Stimulated activated CD8-positive, alpha-beta memory T cell treated with anti-CD3 and anti-CD28 coated beads, Interleukin-2, amount 100 ng/mL, for 48 hours (primary cell): ENCODE measurements at places on chromosomes 6 and 20.
A peak's percentile ranks its signal among the peaks of the same experiment; 100 is the strongest.

GRCh38 chr6:4872841-4873240 is 96.6 kb downstream of the CDYL start:
- no peak for DNase-seq

- DNase-seq, result no peak
Measured at GRCh38 chr6:1379788-1380147, 9.6 kb upstream of the FOXF2 start.

GRCh38 chr6:69622230-69622629 is 174.6 kb downstream of the LMBRD1 start:
- no peak for DNase-seq

DNA sequence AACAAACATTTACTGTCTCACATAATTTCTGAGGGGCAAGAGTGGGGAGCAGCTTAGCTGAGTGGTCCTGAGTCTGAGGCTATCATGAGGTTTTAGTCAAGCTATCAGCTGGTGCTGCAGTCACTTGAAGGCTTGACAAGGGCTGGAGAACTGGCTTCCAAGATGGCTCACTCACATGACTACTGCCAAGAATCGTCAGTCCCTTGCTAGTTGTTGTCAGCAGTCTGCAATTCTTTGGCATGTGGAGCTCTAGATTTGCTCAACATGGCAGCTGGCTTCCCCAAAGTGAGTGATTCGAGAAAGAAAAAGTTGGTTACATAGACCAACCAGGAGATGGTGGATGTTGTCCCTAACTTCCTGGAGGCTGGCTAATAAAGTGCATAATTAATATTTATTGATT is 2.8 kb upstream of the LRRC1 start:
- no peak for DNase-seq

DNA sequence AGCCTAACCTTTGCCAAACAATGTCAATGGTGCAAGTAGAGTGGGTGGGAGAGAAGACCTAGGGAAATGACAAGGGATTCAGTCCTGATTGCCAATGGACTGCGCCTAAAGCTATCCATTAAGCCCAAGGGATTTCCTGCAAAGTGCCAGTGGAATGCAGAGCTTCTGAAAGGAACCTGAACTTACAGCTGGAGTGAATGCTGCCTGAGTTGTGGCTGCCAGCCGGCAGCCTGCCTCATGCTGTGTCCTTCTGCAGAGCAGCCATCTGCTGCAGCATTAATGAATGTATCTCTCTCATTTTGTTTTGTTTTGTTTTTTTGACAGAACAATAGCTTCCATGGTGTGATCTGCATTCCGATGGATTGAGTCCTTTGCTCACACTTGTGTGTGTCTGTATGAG is 44.7 kb downstream of the SLC35F1 start:
- no peak for DNase-seq

- DNase-seq, result no peak
Measured at GRCh38 chr6:146923205-146923833, 280.9 kb upstream of the STXBP5 start.

- no peak for DNase-seq
Measured at GRCh38 chr20:44099832-44100231, 87.2 kb downstream of the JPH2 start.

DNA sequence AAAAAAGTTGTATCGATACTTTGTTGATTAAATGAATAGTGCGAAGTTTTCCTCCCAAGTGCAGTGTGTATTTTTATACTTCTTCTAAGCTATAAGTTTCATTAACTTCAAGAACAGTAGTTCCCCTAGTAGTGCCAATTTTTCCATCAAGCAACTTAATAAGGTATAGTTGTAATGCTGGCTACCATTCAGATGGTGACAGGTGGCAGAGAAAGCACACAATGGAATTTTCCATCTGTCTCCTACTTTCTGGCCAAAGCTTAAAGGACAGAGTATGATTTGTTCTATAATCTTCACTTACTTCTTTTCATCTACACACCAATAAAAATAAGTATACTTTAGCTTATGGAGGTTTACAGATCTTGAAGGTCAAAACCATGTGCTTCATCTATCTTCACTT is 431.1 kb downstream of the NKAIN2 start:
- no peak for DNase-seq

DNA sequence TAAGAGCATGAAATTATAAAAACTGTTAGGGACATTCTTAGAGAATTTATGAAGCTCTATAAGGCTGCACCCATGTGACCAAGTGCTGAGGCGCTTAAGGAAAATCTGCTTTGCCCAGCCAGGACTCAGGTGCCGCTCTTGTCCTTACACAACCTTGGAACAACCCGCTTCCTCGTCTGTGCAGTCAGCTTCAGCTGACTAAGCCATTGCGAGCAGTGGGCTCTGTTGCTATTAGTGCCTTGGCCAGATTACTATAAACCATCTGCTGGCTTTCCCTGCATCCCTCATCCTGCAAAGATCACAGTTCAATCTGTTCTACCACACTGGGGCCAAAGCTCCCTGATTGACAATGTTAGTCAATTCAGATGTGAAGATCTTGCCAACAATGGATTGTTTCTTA is 89.1 kb upstream of the E2F3 start:
- no peak for DNase-seq

DNA sequence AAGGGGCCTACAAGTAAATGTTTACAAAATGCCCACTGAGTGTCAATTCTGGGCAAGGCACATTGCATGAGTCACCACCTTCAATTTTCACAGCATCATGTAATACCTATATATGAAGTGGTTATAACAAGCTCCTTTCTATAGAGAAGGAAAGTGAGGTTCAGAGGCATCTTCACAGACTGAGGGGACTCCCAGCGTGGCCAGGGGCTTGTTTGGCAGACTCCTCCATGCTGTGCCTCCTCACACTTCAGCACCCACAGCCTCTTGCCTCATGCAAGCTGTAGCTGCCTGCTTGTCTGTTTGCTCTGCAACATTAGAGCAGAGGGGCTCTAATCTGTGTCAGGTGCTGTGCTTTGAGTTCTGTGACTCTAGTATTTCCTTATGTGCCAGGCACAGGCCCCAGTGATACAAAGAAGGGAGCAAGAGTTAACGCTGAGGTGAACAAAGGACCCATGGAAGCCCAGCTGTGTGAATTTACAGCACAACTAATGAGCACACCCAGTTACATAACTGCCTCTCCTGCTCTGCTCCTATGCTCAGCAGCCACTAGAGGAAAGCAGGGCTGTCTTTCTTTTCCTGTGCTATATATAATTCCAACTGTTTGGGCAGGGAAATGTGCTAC is 72.3 kb downstream of the ZHX3 start:
- no peak for DNase-seq

DNA sequence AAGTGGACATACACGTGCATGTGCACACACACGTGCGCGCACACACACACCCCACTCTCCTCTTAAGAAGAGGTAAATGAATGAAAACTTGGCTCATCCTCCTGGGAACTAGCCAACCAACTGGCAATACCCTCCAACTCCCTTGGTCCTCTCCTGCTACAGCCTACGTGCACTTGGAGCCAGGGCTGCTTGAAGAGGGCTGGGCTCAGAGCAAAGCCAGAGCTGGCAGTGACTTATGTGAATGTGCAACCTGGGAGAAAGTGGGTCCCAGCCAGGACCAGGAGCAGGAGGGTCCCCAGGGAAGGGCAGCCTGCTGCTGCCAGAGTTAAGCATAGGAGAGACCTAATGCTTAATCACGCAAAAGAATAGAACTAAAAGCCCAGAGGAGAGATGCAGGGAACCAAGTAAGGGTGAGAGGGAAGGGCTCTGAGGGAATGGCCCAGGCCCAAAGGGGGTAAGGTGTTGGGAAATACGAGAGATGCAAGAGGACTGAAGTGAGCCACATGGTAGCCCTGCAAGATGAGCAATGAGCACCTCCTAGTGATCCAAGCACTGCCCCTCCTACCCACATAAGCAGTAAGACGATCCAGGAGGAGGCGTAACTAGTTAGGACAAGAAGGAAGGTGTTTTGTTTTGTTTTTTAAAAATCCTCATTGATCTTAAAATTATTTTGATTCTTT is 24.7 kb downstream of the TRAF3IP2 start:
- no peak for DNase-seq

GRCh38 chr6:72922401-72922800 is 300.5 kb downstream of the KCNQ5 start:
- no peak for DNase-seq

- DNase-seq, result peak; percentile 62
Measured at GRCh38 chr6:160520043-160520904, 143.8 kb downstream of the LPA start.

GRCh38 chr6:166503167-166503744 is 83.2 kb downstream of the RAMACL start:
- no peak for DNase-seq

- DNase-seq, result no peak
Measured at GRCh38 chr6:152828431-152828830, 77.8 kb downstream of the VIP start.

GRCh38 chr6:33878562-33878961 is 74.8 kb upstream of the MLN start:
- DNase-seq, result no peak

- DNase-seq, result no peak
Measured at GRCh38 chr20:58447511-58448391, 58.7 kb downstream of the VAPB start.

GRCh38 chr20:25296094-25297093 is 48.5 kb downstream of the PYGB start:
- DNase-seq, result no peak

DNA sequence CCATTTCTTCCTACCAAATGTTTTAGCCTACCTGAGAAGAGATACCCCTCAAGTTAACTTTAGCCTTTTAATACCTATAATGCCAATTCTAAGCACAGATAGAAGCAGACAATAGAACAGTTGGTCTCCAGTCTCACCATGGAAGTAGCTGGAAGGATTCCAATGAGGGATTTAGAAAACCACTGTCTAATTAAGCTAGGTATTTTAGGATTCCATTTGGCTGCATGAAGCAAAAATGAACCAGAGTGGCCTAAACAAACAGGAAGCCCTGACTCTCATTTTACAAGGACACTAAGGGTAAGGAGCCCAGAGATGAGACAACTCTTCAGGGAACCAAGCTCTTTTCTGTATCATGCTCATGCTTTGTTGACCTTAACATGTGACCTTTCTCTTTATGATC is 199.2 kb downstream of the ALDH8A1 start:
- no peak for DNase-seq

- no peak for DNase-seq
Measured at GRCh38 chr6:94270091-94270948, 851.0 kb upstream of the EPHA7 start.

- no peak for DNase-seq
Measured at GRCh38 chr6:160912411-160912810, 79.2 kb upstream of the MAP3K4 start.

GRCh38 chr6:13318821-13319220 is 9.5 kb downstream of the TBC1D7 start:
- DNase-seq, result no peak

DNA sequence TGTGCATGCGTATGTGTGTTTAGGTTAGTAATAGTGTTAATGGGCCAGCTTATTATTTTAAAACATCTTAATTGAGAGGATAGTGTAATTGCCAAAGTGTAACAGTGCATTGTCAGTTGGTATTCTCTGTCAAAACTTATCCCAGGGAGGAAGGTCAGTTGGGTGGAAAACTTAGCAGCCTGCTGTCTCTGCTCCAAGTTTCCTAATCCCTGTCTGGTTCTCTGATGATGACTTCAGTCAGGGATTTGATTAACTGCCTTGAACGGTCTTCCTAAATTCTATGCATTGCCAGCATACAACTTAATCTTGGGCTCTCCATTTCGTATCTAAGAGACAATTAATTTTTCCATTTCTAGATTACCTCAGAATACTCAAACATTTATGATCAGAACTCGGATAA is 51.1 kb downstream of the L3MBTL3 start:
- no peak for DNase-seq

GRCh38 chr6:74597266-74597665 is 608.6 kb downstream of the COL12A1 start:
- no peak for DNase-seq

- no peak for DNase-seq
Measured at GRCh38 chr6:151702851-151703658, 104.4 kb upstream of the ESR1 start.

DNA sequence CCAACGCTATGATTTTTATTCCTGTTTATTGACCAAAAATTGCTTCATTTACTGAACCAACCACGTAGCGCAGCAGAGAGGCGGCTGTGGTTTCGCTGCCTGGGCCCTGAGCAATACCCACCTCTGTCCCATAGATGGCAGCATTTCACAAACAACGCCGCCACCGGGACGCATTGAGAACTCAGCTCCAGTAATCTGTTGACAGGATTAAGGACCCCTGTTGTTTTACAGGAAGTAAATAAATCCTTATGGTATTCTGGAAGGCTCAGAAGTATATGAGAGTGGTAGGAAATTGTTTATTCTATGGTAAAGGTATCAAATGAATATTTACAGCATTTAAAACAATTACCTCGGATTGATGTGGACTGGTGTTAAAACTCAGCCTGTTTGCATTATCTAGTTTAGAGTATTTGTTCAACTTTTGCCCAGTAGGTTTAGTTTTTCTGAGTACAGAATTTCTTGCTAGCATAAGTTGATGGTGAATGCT is 547.9 kb upstream of the SLC35B3 start:
- peak; percentile 30 for DNase-seq

DNA sequence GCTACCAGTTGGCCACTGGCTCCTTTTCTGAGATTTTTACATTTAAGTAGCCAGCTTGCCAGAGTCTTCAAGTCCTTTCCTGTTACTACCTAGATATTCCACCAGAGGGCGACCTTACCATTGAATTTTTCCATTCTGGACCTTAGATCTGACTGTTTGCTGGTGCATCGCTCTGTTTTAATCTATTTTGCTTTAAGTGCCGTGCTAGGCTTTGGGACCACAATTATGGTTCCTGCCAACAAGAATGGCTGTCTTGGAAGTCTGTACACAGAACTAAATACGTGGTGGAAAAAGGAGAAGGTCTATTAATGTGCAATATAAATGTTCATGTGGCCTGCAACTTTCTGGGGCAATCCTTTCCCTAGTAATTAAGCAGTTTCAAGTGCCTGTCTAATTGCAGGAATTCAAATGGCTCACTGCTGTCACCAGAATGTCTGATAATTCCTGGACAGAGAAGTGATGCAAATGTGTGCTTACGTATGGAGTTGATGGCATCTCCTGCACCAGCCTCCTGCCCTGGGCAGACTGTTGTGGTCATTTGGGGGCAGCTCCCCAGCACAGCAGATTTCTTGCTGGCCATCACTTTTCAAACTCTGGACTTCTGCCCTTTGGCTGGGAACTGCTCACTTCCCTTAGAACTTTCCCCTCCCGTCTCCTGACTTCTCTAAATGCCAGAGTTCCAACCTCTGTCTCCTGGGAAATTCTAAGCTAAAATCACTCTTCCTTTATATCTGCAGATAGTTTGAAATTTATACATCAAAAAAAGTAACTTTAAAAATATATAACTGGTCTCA is 5.6 kb upstream of the HLA-DOA start:
- no peak for DNase-seq

- DNase-seq, result no peak
Measured at GRCh38 chr6:142857233-142857761, 87.7 kb downstream of the HIVEP2 start.
